Fibroblast of skin of abdomen (primary cell): ENCODE measurements at places on chromosomes 12 and 14.

- no peak for DNase-seq
Measured at GRCh38 chr14:50008562-50008961, 107.8 kb downstream of the VCPKMT start.

- no peak for DNase-seq
Measured at GRCh38 chr14:61551384-61551783, 143.9 kb upstream of the HIF1A start.

GRCh38 chr12:75790219-75790618 lies 241.4 kb downstream of the PHLDA1 start:
- DNase-seq, result peak; percentile 25

- no peak for DNase-seq
Measured at GRCh38 chr12:13571035-13571434, 374.5 kb downstream of the EMP1 start.

- no peak for DNase-seq
Measured at GRCh38 chr12:86367137-86367536, 110.9 kb upstream of the MGAT4C start.

- peak; percentile 58 for DNase-seq
Measured at GRCh38 chr12:121812320-121812871, 8.6 kb downstream of the SETD1B start.

- DNase-seq, result no peak
Measured at GRCh38 chr14:91067186-91067585, 6.7 kb upstream of the RPS6KA5 start.

- peak; percentile 50 for DNase-seq
Measured at GRCh38 chr12:78189656-78190055, 359.0 kb downstream of the NAV3 start.

DNA sequence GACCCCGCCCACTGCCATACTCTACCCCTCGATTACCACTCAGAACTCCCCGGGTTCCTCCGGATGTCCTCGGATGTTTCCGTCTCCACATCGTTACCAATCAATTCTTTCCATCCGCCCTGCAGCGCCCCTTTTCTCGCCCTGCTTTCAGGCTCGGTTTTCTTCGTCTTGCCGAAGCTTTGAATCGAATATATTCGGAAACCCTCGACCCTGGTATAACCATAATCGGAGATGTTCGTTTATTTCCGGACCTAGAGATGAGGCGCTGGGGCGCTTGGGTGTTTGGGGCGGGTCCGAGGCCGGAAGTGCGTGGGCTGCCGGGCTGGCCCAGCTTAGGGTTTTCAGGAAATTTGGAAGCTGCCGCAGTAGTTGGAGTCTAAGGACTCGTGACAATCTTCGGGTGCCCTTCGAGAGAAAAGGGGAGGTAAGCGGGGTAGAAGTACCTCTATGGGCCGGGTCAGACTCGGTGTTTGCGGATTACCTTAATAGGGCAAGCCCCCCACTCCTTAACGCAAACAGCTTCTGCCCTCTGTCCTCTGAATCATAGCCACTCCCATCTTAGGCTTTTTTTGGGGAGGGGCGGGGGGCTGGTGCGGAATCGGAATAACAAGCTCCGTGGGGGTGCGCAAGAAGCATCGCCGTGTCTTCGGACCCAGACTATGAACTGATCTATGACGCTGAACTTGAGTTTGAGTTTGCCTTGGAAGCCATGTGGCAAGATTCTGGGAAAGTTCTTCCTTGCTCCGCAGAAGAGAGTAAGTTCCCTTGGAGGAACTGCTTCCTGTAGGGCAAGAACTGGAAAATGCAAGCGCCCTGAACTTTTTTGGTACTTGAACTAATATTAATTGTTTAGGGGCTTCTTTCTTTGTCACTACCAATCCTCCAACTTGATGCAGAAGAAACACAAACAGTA lies at the start of gene C14orf119:
C14orf119 (plus strand) TSS at position 310 of the 913 bp plus-strand sequence. CDS start 2,154 bp downstream, outside the sequence.
- DNase-seq, result peak; percentile 99
